MCF 10A (cell line): ENCODE measurements at places on chromosomes 3 and 15.

DNA sequence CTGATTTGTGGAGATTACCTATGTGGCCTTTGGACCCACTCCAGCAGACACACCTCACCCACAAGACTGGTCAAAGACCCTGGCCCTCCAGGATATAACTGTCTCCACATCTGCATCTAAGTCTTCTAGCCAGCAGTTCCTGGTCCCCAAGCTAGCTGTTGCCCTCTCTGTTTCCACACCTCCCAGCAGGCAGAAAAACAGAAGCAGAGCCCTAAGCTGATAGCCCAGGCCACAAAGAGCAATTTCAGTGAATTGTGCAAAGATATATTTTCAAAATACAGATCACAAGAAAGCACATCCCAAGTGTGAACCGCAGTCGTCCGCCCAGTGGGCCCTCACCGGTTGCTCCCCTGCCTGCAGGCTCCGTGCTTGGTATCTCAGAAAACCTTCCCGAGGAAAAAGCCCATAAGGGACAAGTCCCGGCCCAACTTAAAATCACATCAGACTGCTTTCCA lies 2.6 kb downstream of the TNIK start:
- DNase-seq: no peak

DNA sequence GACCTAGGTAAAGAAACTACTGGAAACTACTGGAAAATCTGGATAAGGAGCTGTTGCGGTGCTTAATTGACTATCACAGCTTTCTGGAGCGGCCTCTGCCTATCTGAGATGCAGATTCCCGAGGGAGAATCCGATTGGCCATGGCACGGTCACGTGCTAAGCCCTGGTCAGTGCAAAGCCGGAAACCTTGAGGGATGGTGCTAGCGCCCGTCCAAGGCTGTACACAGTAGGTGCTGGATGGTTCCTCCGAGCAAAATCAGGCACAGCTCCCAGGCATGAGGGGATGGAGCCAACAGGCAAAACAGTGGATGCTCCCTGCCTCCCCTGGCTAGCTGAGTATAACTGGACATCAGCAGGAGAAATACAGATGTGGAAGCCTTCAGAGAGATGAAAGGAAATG lies 238.7 kb upstream of the HES1 start:
- no peak for DNase-seq

DNA sequence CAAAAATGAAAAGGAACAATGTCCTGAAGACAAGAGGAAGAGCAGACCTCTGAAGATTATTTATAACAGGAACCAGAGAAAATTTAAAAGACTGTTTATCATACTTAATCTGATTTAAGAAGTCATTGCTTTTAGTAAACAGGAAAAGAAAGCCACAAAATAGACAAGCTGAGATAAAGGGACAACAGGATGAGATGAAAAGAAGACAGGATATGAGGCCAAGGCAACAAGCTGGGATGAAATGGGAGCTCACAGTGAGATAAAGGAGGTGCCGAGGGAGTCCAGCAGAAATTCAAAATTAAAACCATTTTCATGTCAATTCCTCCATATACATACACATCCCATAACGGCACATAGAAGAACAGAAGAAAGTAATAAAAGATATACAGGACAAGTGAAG lies 277.0 kb downstream of the RBMS3 start:
- DNase-seq: no peak

GRCh38 chr3:14496351-14496750 lies 43.8 kb downstream of the GRIP2 start:
- no peak for DNase-seq

DNA sequence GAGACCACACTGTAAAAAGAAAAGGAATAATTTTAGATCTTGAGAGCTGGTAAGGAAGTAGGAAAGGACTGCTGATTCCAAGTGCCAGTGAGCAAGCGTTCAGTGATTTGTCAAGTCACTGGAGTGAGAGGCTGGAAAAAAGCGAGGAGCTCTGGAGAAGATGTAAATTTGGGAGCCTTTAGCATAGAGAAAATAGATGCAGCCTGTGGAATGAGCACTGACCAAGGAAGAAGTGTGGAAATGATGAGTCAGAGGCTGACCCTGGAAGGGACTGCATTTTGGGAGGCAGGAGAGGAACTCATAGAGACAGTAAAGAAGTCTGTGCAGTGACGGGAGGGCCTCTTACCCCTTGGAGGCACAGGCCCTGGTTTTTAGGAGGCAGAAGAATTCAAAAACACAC lies 17.1 kb upstream of the ABTB1 start:
- DNase-seq: peak; percentile 38

- no peak for DNase-seq
Observed at GRCh38 chr15:29266052-29266582, 3.5 kb downstream of the NSMCE3 start.
